GM12891 (cell line): ENCODE measurements at places on chromosomes 3 and 15.

DNA sequence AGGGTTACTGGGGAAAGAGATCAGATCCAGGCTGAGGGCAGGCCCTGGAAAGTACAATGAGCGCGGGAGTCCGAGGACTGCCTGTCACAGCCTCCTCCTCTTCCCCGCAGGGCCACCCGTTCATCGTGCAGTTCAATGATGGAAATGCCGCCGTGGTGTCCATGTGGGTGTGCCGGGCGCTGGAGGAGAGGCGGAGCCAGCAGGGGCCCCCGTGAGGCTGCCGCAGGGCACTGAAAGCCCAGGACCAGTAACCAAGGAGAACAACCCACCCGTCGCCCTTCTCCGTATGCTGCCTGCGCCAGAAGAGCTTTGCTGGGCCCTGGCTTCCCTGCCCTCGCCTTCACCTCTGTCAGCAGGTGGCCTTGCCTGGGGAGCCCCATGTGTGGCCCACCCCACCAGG lies 18.8 kb upstream of the SKOR1 start:
- DNase-seq, result no peak

DNA sequence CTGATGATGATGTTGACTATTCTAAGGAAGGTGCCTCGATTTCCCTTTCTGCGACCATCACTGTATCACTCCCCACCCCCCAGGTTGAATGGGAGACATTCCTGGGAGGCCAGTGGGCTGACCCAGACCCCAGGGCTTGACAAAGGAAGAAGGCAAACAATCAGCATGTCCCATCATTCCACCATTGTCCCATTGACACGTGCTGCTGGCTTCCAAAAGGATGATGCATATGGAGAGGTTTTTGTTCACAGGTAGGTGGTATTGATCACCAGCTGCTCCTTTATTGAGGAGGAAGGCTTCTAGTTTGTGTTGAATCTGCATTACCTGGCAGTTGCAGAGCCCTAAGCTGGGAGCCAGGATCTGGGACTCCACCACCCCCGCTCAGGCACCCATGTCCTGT lies 30.4 kb downstream of the RASGRF1 start:
- DNase-seq, result no peak

DNA sequence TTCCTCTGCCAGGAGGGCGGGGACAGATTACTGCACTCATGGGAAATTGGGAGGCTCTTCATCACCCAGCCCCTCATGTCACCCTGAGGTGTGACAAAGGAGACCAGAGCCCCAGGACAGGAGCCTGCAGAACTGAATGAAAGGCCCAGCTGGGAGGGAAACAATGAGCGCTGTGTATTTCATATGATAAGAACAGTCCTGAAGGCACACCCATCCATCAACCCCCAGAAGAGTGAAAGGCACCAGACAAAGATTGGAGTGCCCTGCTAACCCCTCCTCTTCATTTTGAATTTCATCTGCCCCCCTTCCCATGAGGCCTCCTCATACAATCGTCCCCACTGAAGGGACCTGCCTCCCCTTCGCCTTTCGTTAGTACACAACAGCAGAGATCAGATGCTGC lies 160.0 kb upstream of the PRICKLE2 start:
- DNase-seq, result no peak

- no peak for DNase-seq
These were observed 705.8 kb downstream of the NR2F2 start for GRCh38 chr15:97036301-97036700.

DNA sequence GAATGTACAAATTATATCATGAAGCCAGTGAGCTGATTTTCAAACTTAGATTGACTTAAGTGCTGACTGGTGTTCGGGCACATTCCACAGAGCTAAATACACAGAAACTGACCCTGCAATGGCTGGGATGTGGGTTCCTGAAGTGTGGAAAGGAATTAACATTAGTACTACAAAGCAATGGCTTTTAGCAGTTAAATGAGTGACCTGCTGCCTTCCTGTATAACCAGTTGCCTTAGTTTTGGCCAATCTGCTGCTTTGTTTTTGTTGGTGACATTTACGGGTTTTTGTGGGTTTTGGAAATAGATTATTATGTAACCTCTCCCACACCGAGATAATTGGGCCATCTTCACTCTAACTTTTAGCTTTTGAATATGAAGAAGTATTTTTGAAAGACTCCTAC lies 2.4 kb upstream of the SKIC8 start:
- no peak for DNase-seq

DNA sequence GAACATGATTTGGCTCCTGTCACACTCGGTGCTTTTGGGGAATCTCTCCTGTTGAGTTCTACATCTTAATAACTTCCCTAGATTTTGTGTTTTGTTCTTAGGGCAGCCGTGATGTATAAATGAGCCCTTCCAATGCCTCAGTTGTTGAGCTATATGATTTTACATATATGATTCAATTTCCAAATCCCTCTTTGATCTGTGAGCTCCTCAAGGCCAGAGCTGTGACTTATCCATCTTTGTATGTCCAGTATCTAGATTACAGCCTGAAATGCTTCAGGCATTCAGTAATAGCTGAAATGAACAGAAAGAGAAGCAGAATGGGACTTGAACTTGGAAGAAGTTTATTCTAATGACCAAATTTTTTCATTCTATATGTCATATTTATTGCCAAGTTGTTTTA lies 26.6 kb downstream of the CGGBP1 start:
- no peak for DNase-seq

- no peak for DNase-seq
These were observed 73.0 kb upstream of the GLCE start for GRCh38 chr15:69087366-69087976.

DNA sequence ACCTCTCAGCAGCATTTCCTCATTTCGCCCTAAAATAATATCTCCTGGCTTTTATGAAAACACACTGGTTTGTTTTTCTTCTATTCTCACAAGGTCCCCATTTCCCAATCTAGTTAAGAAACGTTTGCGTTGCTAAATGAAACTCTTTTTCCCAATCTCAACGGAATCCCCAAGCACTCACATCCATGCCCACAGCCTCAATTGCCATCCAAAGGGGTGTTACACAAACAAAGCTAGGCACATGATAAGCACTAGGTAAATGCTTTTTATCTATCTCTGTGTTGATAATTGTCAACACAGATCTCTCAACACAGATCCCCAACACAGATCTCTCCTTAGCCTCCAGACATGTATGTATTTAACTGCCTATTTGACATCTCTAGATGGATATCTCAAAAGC lies 35.2 kb upstream of the TF start:
- no peak for DNase-seq

GRCh38 chr15:98935736-98936135 lies 71.9 kb downstream of the PGPEP1L start:
- no peak for DNase-seq

- DNase-seq, result no peak
These were observed 31.5 kb upstream of the FBXL22 start for GRCh38 chr15:63565536-63566186.

- no peak for DNase-seq
These were observed 20.5 kb downstream of the ALCAM start for GRCh38 chr3:105387122-105387751.

GRCh38 chr3:36193448-36193847 lies 186.9 kb upstream of the STAC start:
- DNase-seq, result no peak

- DNase-seq, result no peak
These were observed 61.8 kb downstream of the CACNA2D2 start for GRCh38 chr3:50441424-50442217.

DNA sequence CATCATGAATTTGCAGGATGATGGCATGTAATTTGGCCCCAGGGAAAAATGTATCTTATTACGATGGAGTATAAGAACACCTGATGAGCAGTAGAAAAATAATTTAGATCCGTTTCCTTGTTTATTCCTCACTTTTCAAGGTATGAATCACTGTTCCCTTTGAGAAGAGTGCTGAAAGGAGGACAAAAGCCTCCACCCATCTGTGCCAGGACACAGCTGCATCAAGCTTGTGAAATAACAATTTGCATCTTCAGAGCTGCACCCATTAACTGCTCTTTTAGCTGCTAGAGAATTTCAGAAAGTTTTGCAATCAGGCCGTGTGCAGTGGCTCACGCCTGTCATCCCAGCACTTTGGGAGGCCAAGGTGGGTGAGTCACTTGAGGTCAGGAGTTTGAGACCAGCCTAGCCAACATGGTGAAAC lies 9.6 kb downstream of the CLDND1 start:
- DNase-seq, result no peak

- no peak for DNase-seq
These were observed 42.7 kb downstream of the THBS1 start for GRCh38 chr15:39623529-39623931.

DNA sequence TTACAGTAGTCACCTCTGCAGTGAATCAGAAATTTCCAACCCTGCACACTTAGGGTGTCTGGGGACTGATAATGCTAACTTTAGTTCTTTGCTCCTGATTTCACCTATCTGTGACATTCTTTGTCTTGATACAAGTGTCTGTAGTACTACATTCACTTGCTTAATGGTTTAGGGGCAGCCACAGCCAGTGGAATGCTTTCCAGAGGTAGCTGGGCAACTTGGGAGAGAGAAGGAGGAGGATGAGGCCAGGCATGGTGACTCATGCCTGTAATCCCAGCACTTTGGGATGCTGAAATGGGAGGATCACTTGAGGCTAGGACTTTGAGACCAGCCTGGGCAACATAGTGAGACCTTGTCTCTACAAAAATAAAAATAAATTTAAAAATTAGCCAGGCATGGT lies 8.5 kb downstream of the BAHD1 start:
- no peak for DNase-seq

GRCh38 chr3:64438812-64439211 lies 213.5 kb upstream of the PRICKLE2 start:
- DNase-seq, result no peak

DNA sequence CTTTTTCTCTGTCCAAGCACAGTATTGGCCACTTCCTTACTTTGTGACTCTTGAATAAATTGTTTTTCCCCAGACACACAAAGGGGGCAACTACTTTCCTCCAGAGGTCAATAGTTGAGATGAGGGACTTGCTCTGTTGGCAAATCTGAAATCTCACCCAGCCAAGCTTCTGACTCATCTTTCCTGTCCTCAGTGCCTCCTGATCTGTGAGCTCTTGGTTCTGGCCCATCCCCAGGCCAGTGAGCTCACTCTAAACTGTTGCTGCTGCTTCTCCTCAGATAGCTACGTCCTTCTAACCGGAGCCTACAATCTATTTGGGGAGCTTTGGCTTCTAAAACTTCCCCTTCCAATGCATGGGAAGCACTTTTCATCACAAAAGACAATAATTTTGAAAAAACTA lies 50.0 kb upstream of the NMD3 start:
- no peak for DNase-seq

GRCh38 chr15:65214010-65214409 lies 2.7 kb upstream of the CILP start:
- no peak for DNase-seq

- DNase-seq, result peak; percentile 35
These were observed 12.6 kb upstream of the HRG start for GRCh38 chr3:186653080-186653707.

DNA sequence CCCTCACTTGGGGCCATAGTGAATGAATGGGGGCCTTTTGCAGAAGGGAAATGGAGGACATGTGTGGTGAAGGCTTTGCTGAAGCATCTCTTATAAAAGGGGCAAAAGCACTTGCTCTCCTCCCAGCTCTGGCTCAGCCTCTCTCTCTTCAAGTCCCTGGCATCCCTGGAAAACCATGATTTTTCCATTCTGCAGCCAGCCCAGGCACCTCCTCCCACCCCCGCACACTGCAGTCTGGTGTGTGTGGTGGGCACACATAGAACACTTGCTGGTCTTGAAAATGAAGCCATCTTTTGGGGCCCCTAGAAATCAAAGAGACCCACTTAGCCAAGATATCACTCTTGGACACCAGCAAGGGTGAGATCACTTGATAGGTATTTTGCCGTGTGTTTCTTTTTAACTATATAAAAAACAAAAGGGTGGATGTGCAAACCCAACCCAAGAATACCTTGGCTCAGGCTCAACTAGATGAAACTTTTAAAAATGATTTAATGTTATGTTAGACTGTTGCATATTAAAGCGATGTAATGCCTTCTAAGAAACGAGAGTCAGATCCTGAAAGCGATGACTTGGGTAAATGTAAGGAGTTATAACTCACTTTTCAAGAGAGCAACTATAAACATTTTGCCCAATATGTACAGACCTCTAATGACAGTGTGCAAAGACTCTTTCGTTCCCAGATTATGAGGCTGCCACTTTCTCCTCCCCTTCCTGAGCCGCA lies 16.4 kb upstream of the ALDH1A3 start:
- DNase-seq, result no peak

- no peak for DNase-seq
These were observed 9.1 kb upstream of the GNAI2 start for GRCh38 chr3:50226888-50227389.

- no peak for DNase-seq
These were observed 33.5 kb downstream of the RPL22L1 start for GRCh38 chr3:170836491-170836890.

GRCh38 chr15:45458746-45459403 lies 63.7 kb downstream of the SLC30A4 start:
- no peak for DNase-seq

DNA sequence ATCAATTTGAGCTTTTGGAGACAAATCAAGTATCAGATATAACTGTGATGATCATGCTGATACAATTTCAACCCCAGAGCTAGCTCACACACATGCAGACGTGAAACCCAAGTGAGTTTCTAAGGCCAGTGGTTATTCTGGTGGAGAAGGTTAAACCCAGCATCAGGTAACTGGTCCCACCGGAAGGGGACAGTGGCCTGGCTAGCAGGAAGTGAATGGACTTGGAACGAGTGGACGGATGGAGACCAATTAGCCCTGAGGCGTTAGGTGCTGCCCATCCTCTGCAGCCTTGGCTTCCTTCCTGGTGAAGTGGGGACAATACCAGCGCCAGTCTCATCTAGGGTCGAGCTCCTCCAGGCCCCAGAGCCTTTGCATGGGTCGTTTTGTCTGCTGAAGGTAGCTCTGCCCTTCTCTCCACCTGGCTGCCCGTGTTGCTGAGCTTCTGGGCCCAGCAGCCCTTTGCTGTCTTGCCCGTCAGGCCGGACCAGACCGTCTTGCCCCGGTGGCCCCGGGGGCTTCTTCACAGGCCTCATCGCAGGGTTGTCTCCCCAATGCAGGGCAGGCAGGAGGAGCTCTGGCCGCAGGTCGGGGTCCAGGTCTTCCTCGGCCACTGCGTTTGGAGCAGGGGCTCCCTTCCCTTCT lies 915 bp upstream of the KCTD6 start:
- DNase-seq, result no peak

DNA sequence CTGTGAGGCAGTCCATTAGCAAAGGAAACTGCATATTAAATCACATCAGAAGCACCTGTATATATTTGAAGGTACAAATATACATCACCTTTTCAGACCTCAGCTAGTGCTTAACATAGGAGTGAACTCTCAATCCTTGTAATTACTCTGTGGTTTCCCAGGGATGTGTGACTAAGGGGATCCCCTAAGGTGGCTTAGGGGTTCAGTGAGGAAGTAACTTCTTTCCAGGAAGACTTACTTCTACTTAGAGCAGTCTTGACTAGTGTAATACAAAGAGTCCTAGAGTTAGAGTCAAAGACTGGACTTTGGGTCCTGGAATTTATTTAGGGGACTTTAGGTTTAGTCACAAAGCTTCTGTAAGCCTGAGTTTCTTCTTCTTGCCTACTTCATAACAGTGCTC lies 8.7 kb upstream of the SUMF1 start:
- no peak for DNase-seq
